Pancreas (tissue), 10 donors: ENCODE measurements at places on chromosomes 4 and X. TPM values are rescaled to one million over a fixed set of nuclear protein-coding genes. Genes with fewer than 3 reads are reported as not detected.

DNA sequence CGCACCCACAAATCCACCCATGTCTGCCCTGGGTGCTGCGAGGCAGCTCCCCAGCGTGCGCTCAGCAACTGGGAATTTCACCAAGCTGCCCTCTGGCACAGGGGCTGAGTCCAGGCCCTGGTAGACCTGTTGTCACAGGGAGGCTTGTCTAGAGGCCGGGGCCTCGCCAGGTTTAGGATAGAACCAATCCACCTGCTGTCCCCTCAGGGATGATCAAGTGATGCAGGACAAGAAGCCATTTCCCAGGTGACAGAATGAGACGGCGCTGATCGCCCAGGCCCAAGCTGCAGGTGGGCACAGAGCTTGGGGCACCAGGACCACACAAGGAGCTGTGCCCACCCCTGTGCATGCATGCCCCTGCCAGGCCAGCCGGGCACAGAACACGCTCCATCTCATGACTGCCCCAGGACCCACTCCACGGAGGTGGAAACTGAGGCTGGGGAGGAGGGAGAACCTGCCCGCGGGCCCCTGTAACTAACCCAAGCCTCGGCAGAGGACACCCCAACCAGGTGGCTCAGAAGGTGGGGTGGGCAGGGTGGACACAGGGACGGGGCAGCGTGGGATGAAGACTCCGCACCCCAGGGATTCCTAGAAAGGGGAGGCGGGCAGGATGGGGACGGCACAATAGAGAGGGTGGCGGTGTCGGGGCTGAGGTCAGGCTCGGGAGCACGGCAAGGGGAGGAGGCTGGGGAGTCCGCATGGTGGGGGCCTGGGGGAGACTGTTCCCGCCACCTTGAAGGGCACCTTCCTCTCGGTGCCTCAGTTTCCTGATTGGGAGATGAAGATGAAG, 78.0 kb downstream of the ZFYVE28 start:
- DNase-seq: peak; percentile 31

TMEM47 gene
- total RNA-seq: 4.0 TPM

- no peak for DNase-seq
Observed at GRCh38 chr4:173213296-173213695, 44.7 kb downstream of the GALNT7 start.

DNA sequence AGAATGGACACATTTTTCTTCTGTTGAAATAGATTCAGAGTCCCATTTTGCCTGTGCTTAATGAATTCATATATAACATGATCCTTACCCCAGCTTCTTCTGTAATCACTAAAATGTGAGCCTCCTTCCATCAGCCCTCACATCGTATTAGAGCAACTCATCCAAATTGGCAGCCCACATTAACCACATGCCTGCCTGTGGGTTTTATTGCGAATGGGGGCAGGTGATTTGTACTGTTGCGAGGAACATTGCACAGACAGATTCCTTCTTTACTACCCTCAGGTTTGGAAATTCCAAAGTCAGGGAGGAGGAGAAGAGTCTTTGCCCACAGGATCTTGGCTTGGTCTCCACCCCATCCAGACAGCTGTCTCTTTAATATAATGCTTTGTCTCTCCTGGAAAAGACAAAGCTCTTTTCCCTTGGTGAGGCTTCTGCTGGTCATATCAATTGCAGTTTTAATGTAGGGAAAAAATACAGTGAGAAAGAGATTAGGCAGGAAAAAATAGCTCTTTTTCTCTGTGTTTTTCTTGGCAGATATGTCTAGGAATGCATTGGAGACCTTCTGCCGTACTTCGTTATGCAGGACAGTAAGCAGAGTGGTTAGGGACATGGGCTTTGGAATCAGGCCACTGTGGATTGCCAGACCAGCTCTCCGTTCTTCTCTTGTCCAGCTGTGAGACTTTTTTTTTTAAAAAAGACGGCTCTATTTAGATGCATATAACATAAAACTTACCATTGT, 371.2 kb downstream of the AFF2 start:
- DNase-seq: no peak
